Fibroblast of the aortic adventitia (primary cell): ENCODE measurements at places on chromosomes 4 and X.
A peak's percentile ranks its signal among the peaks of the same experiment; 100 is the strongest.

- no peak for DNase-seq
Measured at GRCh38 chrX:150487369-150488094, 80.9 kb upstream of the MTM1 start.

DNA sequence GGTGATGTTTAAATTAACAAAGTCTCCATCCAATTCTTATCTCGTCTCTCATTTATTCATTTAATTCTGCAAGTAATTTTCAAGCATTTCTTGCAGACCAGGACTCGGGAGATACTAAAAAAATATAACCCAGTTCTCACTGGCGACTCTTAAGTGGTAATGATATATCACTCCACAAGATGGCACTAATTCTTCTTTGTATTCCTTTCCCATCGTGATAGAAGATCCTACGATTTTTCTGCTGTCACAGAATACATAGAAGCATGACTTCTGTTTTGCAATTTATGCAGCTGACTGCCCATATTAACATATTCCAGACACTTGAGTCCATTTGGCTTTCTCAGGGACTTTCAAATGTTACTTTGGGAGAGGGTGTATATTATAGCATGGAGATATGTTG, 64.0 kb upstream of the FGF13 start:
- DNase-seq: peak; percentile 61

GRCh38 chr4:183304067-183304466, 16.0 kb downstream of the CLDN22 start:
- DNase-seq: no peak

DNA sequence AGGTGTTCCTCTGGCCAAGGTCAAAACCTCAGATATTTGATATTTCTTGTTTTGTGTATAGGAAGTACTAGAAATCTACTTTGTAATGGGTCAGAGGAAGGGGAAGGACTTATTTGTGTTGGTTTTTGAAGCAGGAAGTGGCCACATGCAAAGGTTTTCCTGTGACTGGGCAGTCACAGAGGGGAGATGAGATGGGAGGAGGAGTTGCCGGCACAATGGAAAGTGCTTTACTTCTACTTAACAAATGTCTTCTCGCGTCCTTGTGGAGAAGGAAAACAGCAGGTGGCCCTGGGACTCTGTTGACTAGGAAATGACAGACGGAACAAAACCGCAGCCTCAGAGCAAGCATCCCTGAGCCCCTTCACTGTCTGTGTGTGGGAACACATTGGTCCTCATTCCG, 46.6 kb downstream of the SHROOM2 start:
- no peak for DNase-seq

DNA sequence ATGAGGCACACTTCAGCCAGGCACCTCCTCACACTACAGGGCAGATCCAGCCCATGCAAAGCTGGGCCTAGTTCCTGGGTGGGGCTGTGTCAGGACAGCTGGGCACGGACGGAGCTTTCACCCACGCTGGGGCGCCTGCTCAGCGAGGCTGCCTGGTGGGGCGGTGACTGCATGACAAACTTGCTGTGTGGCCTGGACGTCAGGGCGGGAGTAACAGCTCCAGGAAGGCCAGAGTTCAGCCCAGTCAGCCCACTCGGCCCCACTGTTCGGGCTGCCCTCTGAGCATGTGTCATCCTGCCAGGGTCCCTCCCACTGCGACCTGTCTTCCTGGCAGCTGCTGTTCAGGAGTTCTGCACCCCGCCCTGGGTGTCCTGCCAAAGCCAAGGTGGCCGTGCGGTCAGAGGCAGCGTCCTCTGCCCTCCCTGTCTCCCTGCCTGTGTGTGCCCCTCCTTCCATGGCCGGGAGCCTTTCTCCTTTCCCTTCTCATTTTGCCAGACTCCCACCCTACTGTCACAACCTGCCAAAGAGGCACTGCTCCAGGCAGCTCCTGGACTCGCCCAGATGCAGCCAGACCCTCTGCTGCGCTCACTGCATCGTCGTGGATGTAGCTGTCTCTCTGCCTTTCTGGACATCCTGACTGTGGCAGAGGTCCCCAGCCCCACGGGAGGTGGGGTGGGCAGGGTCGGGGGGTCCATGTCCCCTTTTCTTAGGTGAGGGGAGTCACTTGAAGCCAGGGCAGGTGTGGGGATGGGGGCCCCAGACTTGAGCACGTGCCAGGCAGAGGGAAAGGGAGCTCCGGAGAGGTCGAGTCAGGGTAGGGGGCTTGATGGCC, 33.0 kb upstream of the KIAA0232 start:
- DNase-seq: peak; percentile 48

DNA sequence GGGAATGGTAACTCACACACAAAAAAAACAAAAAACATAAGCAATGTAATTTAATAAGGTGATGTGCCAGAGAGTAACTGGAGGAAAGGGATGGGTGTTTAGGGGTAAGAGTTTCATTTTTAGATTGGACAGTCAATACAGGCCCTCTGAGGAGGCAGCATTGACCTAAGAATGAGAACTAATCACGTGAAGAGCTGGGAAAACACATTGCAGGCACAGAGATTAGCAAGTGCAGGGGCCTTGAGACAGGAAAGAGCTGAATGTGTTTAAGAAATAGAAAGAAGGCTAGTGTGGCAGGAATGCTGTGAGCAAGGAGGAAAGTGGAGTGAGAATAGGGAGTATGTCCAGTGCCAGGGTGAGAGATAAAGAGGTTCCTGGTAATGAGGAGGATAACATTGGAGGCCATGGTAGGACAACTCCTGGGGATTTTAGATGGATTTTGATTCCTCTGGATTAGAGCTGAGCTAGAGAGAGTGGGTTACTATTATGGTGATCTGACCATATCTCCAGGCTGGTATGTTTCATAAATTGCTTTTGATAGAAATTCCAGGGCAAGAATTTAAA, 17.6 kb downstream of the PDLIM5 start:
- DNase-seq: no peak

DNA sequence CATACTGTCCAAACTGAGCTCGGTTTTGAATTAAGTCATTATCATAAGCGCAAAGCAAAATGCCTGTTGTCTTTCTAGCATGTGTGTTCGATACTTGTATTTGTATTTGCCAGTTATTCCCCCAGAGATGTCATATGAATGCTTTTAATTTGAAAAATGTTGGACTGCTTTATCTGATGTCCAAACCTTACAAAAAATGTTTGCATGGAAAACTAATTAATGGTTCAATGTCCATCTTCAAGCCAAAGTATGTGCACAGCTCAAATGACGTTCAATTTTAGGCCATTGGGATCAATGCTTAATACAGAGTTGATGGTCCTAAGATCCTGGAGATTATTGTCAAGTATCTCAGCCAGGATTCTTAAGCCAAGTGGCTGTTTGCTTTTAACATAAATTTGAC, 17.2 kb upstream of the HPGDS start:
- no peak for DNase-seq

DNA sequence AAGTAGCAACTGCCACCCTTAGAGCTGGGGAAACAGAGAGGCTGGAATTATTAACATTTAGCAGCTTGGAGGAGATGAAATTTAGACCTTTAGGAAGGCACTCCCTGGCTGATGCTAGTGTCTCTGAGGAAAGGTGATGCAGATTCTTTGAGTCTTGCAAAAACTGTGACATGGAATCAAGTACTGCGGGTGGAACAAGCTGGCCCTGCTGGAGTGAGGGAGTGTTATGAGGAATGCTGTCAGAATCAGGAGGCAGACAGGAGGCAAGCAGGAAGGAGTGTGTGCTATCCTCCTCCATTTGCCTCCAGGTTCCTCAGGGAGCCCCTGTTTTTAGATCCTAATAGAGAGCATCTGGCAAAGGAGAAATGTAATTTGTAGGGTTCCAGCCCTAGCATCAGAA, 391.7 kb upstream of the PITX2 start:
- DNase-seq: no peak

DNA sequence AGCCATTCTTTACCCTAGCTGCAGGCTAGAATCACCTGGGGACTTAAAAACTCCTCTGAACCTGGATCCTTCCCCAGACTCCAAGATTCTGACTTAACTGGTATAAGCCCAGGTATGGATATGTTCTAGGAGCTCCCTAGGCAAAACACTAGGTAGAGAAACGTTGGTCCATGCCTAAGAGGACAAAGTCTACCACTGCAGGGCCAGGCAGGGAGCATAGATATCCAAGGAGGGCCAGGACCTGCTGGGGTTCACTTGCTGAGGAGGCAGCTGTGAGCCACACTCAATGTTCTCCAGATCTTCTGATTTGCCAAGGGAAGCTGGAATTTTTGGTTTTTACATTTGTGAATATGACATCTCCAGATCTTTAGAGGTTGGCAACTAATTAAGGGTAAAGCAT, 48.6 kb upstream of the TRIM2 start:
- no peak for DNase-seq

GRCh38 chr4:89657931-89658700, 178.8 kb downstream of the SNCA start:
- DNase-seq: peak; percentile 32

DNA sequence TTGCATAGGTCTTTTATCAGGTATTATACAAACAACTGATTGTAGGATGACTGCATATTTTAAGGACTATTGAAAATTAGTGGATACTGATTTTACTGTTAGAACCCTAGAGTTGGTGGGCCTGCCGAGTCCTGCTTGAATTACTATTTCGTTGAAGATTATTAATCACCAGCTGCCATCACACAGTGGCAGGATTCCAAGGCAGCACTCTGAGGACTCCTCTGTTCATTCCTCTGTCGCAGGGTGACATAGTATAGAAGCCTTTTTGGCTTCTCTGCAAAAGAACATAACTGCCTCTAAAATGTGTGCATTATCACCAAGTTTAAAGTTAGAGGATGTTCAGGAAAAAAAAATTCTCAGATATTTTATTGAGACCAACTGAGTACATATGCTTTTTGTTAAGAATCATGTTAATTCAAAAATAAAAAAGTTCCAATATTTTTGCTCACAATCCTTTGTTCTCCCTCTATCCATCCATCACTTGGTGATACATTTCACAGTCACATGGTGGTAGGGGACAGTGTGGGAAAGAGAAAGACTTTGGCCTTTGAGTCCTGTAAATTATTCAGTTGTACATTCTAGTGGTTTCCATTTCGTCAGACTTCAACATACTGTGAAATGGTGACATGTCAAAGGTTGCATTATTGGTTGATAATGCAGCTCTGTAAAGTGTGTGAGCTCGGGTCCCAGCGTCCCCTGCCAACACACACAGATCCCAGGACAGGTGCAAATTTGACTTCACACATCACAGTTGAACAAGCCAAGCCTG, 332.5 kb downstream of the GRID2 start:
- no peak for DNase-seq

GRCh38 chrX:137684591-137684990, 118.7 kb downstream of the ZIC3 start:
- no peak for DNase-seq

- DNase-seq: no peak
Measured at GRCh38 chrX:106672527-106672926, 54.0 kb upstream of the RNF128 start.

- DNase-seq: no peak
Measured at GRCh38 chrX:47171996-47172395, 21.6 kb upstream of the UBA1 start.
